ENCODE measurements at places on chromosomes 7 and 10. TPM values are rescaled to one million over a fixed set of nuclear protein-coding genes. Genes with fewer than 3 reads are reported as not detected.

ZC3HAV1 gene
- 86.1 TPM for total RNA-seq

CALCR gene
- not detected for total RNA-seq

GIMAP6 gene
- 35.8 TPM for total RNA-seq

NUTM2A gene
- total RNA-seq: not detected

CFAP58 gene
- total RNA-seq: 0.19 TPM

ACTL6B gene
- not detected for total RNA-seq

DNA sequence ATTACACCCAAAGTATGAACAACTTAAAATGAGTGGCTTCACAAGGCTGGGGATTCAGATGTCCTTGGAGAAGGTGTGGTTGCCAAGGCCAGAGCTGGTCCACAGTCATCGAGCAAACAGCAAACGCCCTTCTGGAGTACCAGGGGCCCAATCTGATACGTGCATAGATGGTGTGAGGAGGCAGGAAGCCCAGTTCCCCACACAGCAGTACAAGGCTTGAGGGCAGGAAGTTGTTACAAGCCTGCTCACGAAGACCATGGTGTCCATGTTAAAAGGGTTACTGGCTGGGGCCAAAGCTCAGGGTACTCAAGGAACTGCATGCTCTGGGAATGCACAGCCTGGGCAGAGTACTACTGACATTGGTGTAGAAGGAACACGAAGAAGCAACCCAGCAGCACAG lies 4.6 kb upstream of the ANKRD26 start:
- H3K4me1 ChIP-seq: peaks cover 41% of the 10 kb centered on the region
- H3K36me3 ChIP-seq: peaks cover 44% of the 10 kb centered on the region
- H3K27me3 ChIP-seq: peaks cover 2% of the 10 kb centered on the region
- no peak overlapping the region for H3K4me3 ChIP-seq
- DNase-seq: peak; percentile 73
- H3K27ac ChIP-seq: peak overlapping the region; percentile 80

GRCh38 chr7:94514140-94514889 lies 4.7 kb downstream of the CASD1 start:
- peaks cover 8% of the 10 kb centered on the region for H3K36me3 ChIP-seq
- DNase-seq: no peak
- H3K4me1 ChIP-seq: peaks cover 38% of the 10 kb centered on the region
- no peak overlapping the region for H3K4me3 ChIP-seq

- H3K27me3 ChIP-seq: no peaks in the 10 kb centered on the region
- no peak overlapping the region for H3K4me3 ChIP-seq
- no peaks in the 10 kb centered on the region for H3K4me1 ChIP-seq
- H3K36me3 ChIP-seq: peaks cover 3% of the 10 kb centered on the region
- no peak for DNase-seq
These were observed 9.2 kb downstream of the RTKN2 start for GRCh38 chr10:62259456-62259855.

DNA sequence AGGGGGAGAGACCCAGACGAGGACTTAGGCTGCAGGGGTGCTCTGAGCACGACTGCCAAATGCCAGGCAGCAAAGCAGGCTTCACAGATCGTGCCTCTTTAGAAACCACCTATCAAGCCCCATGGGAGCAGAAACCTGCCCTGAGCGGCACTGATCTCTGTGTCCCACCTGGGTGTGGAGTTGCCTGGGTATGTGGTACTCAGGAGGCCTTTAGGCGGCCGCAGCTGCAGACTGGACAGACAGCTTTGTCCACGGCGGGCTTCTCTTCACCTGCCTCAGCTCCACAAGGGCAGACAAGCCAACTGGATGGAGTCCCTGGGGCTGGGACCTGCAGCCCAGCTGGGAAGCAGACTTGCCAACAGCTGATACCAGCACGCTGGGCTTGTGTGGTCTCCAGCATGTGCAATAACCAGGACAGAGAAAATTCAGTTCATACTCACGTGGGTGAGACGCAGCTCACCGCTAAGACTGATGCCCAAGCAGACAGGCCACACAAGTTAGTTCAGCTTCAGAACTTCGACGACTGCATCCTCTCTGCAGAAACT lies 163.2 kb downstream of the EBF3 start:
- H3K4me3 ChIP-seq: no peak overlapping the region
- no peaks in the 10 kb centered on the region for H3K27me3 ChIP-seq
- no peaks in the 10 kb centered on the region for H3K36me3 ChIP-seq
- H3K4me1 ChIP-seq: no peaks in the 10 kb centered on the region
- no peak for DNase-seq

- H3K4me1 ChIP-seq: peaks cover 42% of the 10 kb centered on the region
- no peak for DNase-seq
- H3K27ac ChIP-seq: no peak overlapping the region
- H3K36me3 ChIP-seq: peaks cover 24% of the 10 kb centered on the region
- H3K27me3 ChIP-seq: no peaks in the 10 kb centered on the region
- no peak overlapping the region for H3K4me3 ChIP-seq
These were observed 38.4 kb downstream of the STAM start for GRCh38 chr10:17682236-17682946.

- no peak overlapping the region for H3K27ac ChIP-seq
- no peak for DNase-seq
- no peaks in the 10 kb centered on the region for H3K27me3 ChIP-seq
- H3K36me3 ChIP-seq: no peaks in the 10 kb centered on the region
- H3K4me3 ChIP-seq: no peak overlapping the region
These were observed 197.7 kb downstream of the TCERG1L start for GRCh38 chr10:131113709-131114291.

GRCh38 chr10:68831961-68832455 lies 4.7 kb downstream of the STOX1 start:
- no peaks in the 10 kb centered on the region for H3K36me3 ChIP-seq
- no peak overlapping the region for H3K4me3 ChIP-seq
- peaks cover 1% of the 10 kb centered on the region for H3K4me1 ChIP-seq
- no peak overlapping the region for H3K27ac ChIP-seq

DNA sequence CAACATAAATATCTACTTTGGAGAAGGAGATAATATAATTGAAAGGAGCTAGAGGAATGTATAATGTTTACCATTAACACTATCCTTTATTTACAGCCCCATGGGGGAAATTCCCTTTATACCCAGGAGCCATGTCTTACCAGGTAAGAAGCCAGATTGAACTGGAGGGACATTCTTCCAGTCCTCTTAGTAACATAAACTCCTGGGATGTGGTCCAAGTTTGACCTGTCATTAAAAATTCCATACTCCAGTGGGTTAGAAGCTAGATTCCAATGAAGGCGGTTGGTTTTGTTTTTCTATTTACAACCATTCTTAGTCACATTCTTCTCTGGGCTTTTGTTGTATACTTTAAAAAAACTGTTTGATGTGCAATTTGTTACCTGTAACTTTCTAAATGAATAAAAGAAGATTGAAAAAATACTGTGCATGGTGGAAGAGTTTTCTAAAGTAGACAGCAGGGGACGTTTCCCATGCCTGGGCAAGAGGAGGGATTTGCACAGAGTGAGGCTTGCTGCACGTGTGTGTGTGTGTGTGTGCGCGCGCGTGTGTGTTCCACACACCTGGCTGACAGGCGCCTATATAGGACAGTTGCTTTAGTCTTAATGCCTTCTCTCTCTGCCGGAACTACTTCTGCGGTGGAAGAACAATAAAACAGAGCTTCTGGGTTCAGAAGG lies 2.0 kb downstream of the PLCE1 start:
- DNase-seq: no peak
- peaks cover 3% of the 10 kb centered on the region for H3K4me1 ChIP-seq
- no peak overlapping the region for H3K27ac ChIP-seq
- no peaks in the 10 kb centered on the region for H3K36me3 ChIP-seq
- no peak overlapping the region for H3K4me3 ChIP-seq
- H3K27me3 ChIP-seq: peaks cover 60% of the 10 kb centered on the region
